ENCODE measurements at places on chromosomes 6 and 20.

DNA sequence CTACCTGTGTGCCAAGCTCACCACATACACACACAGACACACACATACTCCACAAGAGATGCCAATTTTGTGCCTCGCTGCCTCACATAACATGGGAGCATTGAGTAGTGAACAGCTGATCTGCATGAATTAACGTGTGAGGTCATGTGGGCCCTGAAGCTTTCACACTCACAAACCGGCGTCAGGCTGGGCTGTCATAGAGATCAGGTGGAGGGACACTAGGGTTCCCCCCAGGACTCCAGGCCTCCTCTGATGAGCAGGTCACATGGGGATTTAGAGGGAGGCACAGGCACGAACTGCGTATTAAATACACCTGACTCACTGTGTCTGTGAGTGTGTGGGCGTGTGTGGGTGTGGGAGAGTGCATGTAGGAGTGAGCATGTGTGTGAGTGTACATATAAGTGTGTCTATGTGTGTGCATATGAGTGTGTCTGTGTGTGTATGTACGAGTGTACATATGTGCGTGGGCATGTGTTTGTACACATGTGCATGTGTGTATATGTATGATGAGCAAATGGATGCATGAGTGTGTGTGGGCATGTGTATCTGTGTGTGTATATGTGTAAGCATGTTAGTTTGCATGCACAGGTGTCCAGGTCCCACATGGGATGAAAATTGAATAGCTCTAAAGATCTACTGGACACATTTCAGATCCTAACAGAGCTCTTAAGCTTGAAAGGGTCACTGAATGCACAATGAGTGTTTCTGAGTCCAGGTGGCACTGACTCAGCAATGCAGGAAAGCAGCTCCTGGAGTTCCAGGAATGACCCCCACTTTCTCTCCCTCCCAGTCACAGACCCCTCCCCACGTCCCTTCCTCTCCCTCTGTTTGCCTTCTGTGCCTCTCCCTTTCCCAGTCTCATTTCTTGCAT, 336.6 kb downstream of the PREX1 start:
- no peak for DNase-seq

- DNase-seq = no peak
Observed at GRCh38 chr6:113634352-113635163, 222.6 kb upstream of the MARCKS start.

DNA sequence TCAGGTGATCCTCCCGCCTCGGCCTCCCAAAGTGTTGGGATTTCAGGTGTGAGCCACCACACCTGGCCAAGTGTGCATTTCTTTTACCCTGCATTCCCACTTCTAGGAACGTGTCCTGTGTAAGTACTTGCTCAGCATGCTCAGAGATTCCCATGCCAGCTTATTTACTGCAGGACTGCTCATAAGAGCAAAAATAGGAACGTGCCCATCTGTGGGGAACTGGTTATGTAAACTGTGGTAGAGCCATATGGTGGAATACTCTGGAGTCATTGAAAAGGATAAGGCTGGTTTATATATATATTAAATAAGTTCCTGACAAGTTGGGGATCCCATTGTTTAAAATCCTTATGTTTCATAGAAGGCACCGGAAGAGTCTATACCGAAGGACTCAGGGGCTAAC, 38.2 kb upstream of the FANCE start:
- DNase-seq = no peak

GRCh38 chr20:50886184-50886790, 45.0 kb downstream of the ADNP start:
- DNase-seq = no peak

- no peak for DNase-seq
Observed at GRCh38 chr20:35583636-35584560, 31.7 kb upstream of the SPAG4 start.

- no peak for DNase-seq
Observed at GRCh38 chr6:47700596-47700995, 2.2 kb downstream of the ADGRF4 start.

DNA sequence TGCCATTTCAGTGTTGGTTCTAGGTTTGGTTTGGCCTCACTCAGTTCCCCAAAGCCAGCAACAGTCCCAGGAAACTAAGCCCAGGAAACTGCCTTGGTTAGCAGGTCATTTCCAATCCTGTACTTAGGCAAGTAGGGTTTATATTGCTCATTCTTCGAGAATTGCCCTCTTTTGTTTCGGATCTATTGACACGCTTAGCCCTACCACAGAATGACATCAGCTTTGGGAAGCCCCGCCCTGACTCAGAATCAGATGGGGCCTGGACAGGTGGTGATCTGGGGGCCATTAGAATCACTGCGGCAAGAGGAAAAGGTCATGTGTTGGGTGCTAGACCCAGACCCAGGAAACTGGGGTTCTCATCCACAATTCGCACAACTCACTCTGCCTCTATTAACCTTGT, 578.2 kb downstream of the QKI start:
- no peak for DNase-seq

- no peak for DNase-seq
Observed at GRCh38 chr6:111486921-111487320, 3.9 kb upstream of the REV3L start.

- DNase-seq = no peak
Observed at GRCh38 chr6:51199105-51199552, 380.5 kb downstream of the TFAP2B start.

All from activated T-cell treated with anti-CD3 and anti-CD28 coated beads for 24 hours (primary cell).